ENCODE measurements at places on chromosomes 1 and 21.

- no peak for DNase-seq
Observed at GRCh38 chr1:23417570-23417969, 7.0 kb downstream of the TCEA3 start.

DNA sequence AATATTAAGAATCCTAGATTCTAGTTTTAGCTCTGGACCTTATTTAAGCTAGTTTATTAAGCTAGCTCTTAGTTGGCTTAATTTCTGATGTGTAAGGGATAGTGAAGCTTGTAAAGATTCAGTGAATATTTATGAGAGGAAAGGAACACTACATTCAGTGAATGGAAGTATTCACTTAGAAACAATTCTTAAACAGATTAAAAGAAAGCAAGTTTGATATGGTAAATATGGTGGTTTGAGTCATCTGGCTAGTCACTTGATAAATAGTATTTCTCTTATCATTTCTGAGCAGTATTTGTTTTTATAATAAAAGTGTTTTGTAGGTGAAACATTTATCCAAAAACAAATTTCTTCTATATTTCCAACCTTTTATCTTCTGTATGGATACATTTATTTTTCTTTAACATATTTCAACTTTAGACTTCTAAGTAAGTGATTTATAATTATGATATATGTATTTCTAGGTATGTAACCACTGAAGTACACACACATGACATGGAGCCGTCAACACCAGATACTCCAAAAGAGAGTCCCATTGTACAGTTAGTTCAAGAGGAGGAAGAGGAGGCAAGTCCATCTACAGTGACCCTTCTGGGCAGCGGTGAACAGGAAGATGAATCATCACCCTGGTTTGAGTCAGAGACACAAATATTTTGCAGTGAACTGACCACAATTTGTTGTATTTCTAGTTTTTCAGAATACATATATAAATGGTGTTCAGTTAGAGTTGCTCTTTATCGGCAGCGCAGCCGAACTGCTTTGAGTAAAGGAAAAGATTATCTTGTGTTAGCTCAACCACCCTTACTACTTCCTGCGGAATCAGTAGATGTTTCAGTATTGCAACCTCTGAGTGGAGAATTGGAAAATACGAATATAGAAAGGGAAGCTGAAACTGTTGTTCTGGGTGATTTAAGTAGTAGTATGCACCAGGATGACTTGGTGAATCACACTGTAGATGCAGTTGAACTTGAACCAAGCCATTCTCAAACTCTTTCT is 55.6 kb downstream of the SUCO start:
- no peak for DNase-seq

- no peak for DNase-seq
Observed at GRCh38 chr1:106964495-106964894, 92.0 kb upstream of the PRMT6 start.

DNA sequence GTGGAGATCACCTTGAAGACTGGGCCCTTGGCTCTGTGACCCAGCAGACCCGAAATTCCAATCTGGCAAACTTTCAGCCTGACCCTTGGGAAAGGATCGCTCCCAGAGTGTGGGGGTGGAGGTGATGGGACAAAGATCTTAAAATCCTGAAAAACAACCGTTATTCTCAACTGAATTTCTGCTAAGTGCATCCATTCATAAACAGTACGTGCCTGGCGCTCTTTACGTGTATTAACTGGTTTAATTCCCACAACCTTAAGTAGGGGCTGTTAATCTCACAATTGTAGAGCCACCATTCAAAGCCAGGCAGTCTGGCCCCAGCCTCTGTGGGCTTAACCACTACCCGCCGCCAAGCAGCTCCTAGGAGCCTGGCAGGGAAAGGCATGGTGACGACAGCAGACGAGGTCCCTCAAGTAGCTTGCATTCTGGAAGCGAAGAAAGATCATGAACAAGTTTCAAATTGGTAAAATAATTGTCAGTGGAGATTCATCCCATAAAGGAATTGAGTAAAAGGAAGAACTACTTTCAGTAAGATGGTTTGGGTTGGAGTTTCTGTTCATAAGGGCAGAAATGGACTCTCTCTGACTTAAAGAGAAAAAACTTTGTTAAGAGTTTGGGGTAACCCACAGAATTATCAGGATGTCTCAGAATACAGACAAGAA is 11.4 kb upstream of the RGS16 start:
- DNase-seq, result no peak

GRCh38 chr1:5798151-5798730 is 194.0 kb downstream of the NPHP4 start:
- no peak for DNase-seq

GRCh38 chr1:236315518-236315917 is 33.8 kb upstream of the ERO1B start:
- DNase-seq, result no peak

- DNase-seq, result no peak
Observed at GRCh38 chr1:75727571-75727970, 3.1 kb downstream of the ACADM start.

GRCh38 chr1:100535264-100535663 is 2.7 kb upstream of the GPR88 start:
- DNase-seq, result no peak

DNA sequence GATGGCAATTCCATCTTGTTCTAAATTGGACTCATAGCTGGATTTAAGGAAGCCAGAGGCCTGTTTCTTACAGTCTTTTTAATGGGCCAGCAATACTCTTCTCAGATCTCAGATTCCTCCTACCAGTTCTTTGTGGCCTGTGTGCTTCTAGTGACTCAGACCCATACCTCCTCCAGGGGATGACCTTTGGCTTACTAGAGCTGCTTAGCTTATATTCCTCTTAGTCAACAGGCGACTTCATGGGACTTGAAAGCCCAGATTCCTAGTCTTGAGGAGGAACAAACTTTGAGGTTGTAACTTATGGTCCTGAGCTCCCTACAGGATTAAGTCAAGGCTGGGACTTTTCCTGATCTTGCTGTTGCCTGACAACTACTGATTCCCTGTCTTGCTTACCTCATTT is 12.4 kb upstream of the PAPPA2 start:
- no peak for DNase-seq
